Mucosa of gallbladder (tissue), 1 donor: ENCODE measurements at places on chromosomes 1 and 21. TPM values are rescaled to one million over a fixed set of nuclear protein-coding genes. Genes with fewer than 3 reads are reported as not detected.

Gene RHBG
- total RNA-seq: 0.29 TPM

Gene TAS1R3
- 0.40 TPM for total RNA-seq

Gene WNT2B
- total RNA-seq: 8.1 TPM

Gene ADCY10
- total RNA-seq: 0.81 TPM

Gene ASAP3
- total RNA-seq: 40.1 TPM

Gene RAD54L
- 0.81 TPM for total RNA-seq

Gene GBP7
- total RNA-seq: not detected

Gene PDE9A
- 22.8 TPM for total RNA-seq
